GOT3 (cell line): ENCODE measurements at places on chromosomes 5 and 9.

- DNase-seq, result no peak
These were observed 208.8 kb downstream of the DAB2IP start for GRCh38 chr9:121860213-121860612.

- DNase-seq, result no peak
These were observed 428 bp downstream of the SLCO4C1 start for GRCh38 chr5:102295534-102296177.

GRCh38 chr5:62326302-62326701, 20.3 kb downstream of the KIF2A start:
- no peak for DNase-seq

DNA sequence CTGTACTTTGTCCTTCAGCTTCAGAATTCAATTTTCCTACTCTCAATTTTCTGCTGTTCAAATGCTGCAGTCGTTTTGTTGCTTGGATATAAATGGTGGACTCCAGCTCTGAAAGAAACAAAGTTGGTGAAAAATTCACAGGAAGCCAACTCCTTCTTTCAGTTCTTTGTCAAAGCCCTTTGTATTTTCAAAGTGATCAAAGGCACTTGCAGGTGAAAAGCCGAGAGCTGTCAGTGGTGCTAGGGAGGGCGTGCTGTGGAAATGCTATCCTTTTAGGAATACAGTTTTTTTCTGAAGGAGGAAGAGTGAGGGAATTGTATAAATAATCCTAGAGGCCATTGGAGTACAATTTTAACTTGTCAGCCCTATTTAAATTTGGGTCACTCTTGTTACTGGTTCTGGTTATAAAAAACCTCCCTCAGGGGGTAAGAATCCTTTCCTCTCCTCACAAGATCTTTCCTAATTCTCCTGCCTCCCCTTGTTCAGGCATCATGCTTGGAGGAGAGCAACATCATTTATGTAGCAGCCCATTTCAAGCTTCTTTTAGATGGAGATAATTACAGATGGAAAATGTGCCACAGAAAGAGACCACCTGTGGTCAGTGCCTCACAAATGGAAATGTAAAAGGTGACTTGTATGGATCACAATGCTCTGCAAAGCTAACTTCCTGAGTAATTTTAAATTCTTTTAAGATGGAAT, 62.5 kb upstream of the GHR start:
- no peak for DNase-seq

DNA sequence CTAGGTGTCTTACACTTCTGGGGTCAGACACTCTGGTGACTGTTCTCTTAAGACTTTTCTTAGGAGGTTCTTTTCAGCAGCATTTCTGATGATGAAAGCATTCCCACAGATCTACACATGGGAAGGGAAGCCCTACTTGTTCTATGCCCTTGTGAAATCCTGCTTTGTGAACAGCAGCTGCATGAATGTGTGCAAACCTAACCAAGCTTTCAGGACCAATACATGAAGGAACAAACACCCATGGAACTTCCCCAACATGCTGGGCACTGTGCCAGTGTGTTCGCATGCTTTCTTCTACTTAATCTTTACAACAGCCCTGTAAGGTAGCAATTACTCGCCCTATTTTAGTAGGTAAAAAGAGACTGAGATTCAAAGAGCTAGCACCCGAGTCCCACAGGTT, 439.9 kb upstream of the KLF4 start:
- DNase-seq, result no peak

DNA sequence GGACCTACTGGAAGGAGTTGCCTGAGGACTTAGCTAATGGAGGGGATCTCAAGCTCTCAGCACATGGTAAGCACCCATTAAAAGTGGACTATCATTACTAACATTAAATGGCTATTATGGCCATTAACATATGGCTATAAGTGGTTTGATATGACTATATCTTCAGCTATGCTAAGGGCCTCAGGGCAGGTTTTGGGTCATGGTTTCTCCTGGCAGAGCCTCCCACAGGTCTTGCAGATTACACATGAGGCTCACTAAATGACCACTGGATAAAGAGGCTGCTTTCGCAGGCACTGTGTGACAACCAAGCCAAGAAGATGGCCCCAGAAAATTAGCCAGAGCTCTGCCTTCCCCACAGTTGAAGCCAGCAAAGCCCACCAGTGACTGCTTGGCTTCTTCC, 15.4 kb downstream of the CCNJL start:
- no peak for DNase-seq

GRCh38 chr9:105117234-105117633, 127.2 kb upstream of the SLC44A1 start:
- DNase-seq, result no peak

- DNase-seq, result no peak
These were observed 517.7 kb downstream of the DIRAS2 start for GRCh38 chr9:90124961-90125360.

DNA sequence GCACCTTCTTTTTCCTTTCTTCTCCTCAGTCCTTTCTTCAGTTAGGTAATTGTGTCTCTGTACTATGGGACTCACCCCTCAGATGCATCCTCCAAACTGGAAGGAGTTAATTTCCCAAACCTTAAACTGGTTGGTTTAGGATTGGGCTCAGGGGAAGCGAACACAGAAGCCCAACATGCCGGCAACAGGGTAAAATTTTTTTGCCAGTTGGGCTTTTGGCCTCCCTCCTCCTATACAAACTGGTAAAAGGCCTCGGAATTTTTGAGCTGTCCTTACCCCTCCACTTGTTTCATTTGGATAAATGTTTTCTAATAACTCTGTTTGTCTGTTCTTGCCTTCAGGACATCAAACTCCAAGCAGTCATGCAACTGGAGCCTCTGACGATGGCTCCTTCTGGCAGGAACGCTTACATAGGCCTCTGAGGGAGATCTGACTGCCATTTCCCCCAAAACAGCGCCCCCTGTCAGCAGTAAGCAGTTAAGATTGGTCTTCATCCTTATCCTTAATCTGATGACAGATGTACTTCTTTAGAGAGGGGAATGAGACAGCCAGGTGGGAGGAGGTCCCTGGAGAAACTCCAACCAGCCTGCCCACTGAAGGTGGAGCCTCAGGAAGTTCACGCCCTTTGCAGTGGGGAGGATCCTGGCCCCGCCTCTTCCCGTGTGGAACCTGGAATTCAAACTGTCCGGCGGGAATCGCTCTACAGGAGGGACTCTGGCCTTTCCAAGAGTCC, 57.8 kb upstream of the SPINK5 start:
- DNase-seq, result no peak

GRCh38 chr5:135651156-135651555, 72.4 kb upstream of the CXCL14 start:
- DNase-seq, result peak; percentile 31

DNA sequence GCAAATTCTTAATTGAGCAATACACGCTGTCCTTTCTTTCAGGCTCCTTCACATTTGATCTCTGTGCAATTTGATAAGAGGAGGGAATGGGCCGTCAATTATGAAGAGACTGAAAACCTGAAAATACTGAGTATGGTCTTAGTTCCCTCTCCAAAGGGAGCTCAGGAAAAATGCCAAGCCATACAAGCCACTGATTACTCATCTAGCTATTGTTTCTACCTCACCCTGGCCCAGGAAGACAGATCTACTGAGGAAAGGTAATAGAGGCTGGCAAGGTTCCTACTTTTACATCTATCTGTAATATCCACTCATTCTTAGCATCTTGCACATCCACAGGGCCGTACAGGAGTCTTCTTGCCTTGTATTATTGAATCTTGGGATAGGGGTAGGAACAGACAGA, 23.7 kb upstream of the TNC start:
- no peak for DNase-seq

DNA sequence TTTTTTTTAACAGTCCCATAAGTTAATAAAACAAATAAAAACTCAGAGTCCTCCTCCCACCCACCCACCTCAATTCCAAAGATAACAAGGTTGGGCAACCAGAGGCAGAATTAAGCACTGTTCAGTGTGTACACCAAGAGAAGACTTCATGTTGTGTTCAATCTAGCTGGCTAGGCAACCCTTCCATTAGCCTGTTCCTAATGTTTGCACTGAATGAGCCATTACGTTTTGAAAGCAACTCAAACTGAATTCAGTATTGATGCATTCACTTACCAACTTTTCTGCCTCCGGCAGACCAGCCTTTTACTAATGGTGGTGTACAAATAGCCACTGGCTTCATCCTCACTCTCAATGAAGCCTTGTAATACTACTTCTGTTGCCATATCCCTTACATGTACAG, 47.5 kb downstream of the PBX3 start:
- no peak for DNase-seq

- no peak for DNase-seq
These were observed 88.1 kb downstream of the ITGA1 start for GRCh38 chr5:52875827-52876226.

DNA sequence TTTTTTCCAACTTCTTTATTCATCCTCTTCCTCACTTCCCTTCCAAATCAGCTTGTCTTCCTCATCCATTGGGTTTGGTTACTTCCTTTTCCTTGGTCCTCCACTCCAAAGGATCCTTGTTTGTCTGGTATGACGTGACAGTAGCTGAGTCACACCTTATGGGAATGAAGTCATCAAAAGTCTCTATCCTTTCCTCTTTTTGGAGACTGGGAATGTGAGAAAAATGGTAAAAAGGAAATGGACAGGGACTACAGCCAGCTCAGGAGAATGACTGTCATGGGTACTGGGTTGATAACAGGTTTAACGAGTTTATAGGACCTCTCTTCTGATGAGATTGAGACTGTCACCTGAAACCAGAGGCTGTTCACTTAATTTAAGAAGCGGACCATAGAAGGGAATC, 76.2 kb upstream of the MYO10 start:
- no peak for DNase-seq

DNA sequence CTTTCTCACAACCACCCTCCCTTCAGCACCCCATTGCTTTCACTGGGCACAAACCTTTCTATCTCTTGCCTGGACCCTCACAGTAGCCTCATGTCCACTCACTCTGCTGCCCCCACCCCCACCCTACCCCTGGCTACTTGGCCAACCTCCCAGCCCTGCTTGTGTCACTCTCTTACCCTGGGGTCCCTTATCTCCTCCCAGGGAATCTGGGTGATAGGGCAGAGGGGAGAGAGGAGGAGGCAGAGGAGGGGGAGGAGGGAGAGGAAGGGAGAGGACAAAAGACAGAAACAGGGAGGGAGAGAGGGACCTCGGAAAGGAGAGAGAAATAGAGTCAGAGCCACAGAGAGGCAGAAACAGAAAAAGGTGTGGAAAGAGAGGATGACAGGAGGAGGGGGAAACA, 25.0 kb upstream of the KIF12 start:
- DNase-seq, result no peak

- no peak for DNase-seq
These were observed 7.2 kb downstream of the ZNF354B start for GRCh38 chr5:178866946-178867345.

- no peak for DNase-seq
These were observed 159.2 kb downstream of the FRMD3 start for GRCh38 chr9:83379045-83379444.

DNA sequence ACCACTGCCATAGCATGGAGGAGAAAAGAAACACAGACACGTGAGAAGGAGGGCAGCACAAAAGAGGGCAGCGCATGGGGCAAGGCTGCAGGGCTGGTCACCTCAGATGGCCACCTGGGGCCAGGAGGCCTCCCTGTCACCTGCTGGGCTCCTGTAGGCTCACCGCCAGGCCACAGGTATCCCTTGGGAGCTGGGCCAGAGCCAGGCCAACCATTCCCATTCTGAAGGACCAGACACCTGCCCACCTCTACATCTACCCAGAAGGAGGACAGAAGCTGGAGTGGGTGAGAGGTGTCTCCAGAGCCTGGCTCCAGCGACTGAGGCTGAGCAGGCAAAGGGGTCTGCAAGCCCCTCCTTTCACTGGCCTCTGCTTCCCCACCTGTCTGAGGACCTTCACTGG, 103.1 kb downstream of the PAX5 start:
- no peak for DNase-seq

DNA sequence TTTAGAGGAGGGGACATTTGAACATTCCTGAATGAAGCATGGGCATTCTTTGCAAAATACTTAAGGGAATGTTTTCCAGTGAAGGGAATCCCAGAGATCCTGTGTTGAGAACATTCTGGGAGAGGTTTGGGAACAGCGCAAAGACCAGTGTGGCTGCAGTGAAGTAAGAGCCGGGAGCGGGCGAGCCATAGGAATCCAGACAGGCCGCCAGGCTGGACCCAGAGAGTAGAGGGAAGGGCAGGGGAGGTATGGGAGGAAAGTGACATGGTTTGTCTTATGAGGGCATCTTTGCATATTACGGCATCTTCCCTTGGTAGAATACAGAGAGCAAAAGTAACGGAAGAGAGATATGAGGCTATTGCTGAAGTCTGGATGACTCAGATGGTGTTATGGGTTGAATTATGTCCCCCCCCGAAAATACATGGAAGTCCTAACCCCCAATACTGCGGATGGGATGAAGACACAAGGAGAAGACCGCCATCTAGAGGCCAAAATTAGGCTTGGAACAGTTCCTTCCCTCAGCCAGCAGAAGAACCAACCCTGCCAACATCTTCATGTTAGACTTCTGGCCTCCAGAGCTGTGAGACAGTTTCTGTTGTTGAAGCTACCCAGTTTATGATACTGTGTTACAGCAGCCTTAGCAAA, 268.2 kb downstream of the MAST4 start:
- DNase-seq, result no peak

GRCh38 chr9:136757751-136758140, 297 bp downstream of the LCN8 start:
- no peak for DNase-seq

GRCh38 chr5:178120607-178121357, 7.5 kb downstream of the N4BP3 start:
- no peak for DNase-seq

GRCh38 chr5:141359790-141360426, at the start of gene PCDHGB2:
Gene PCDHGB2, plus strand, starts transcription at chr5:141359994. Its CDS starts 142 bp downstream, at chr5:141360136.
- no peak for DNase-seq

DNA sequence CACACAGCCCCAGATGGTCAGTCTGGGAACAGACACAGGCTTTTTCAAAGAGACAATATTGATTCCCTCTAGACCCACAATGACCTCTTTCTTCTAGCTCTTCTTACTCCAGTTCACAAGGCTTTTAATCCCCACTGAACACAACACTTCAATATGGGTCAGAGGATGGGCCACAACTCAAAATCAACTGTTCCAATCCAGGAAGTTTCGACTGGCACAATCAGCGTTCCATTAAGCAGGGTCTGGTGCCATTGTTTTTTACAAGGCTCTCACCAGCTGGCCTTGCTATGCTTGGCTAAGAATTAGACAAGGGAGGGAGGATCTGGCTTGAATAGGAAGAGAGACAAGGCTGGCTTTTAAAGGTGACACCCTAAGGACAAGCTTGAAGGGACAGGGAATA, 199.4 kb upstream of the SLC24A2 start:
- DNase-seq, result no peak

GRCh38 chr9:2664174-2665065, 42.8 kb downstream of the VLDLR start:
- DNase-seq, result no peak

DNA sequence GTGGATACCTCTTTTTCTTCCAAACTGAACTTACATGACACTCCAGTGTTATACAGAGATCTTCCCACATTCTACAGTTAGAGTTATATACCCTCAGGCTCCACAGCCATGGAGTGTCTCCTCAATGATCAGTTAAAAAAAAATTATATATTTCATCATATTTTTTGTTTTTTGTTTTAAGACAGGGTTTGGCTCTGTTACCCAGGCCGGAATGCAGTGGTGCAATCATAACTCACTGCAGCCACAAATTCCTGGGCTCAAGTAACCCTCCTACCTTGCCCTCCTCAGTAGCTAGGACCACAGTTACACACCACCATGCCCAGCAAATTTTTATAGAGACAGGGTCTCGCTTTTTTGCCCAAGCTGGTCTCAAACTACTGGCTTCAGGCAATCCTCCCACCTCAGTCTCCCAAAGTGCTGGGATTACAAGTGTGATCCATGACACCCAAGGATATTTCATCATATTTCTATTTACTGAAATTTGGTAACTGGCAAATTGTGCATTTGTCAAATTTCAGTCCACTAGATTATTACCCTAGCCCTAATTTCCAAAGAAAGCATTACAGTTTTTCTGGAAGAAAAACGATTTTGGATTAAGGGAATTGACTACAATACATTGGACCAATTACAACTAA, 18.1 kb upstream of the SCAI start:
- no peak for DNase-seq
